ENCODE measurements at places on chromosomes 12 and 14. TPM values are rescaled to one million over a fixed set of nuclear protein-coding genes. Genes with fewer than 3 reads are reported as not detected.

Gene POTEG
- polyA plus RNA-seq: not detected

Gene THAP2
- 5.0 TPM for polyA plus RNA-seq

Gene PCK2
- polyA plus RNA-seq: 41.2 TPM

Gene PTPRO
- 4.1 TPM for polyA plus RNA-seq

Gene PLEKHH1
- 0.80 TPM for polyA plus RNA-seq

Gene IFNG-AS1
- not detected for polyA plus RNA-seq

Gene CCDC38
- 0.05 TPM for polyA plus RNA-seq

Gene EGLN3
- polyA plus RNA-seq: 2.6 TPM

Gene PRH2
- 0.30 TPM for polyA plus RNA-seq

Gene VRTN
- polyA plus RNA-seq: not detected

Gene PPFIBP1
- 13.6 TPM for polyA plus RNA-seq

Gene TPH2
- polyA plus RNA-seq: not detected

Gene CCDC85C
- 16.0 TPM for polyA plus RNA-seq

Gene STX2
- polyA plus RNA-seq: 22.4 TPM

Gene SERPINA3
- polyA plus RNA-seq: 100 TPM

Gene RAPGEF3
- polyA plus RNA-seq: 40.4 TPM

Gene LRRC43
- 2.1 TPM for polyA plus RNA-seq

Gene TPI1
- polyA plus RNA-seq: 362 TPM

Gene HOXC9
- 0.08 TPM for polyA plus RNA-seq

Measured in lung (tissue), 17 donors.